ENCODE measurements at places on chromosomes 16 and 17.

DNA sequence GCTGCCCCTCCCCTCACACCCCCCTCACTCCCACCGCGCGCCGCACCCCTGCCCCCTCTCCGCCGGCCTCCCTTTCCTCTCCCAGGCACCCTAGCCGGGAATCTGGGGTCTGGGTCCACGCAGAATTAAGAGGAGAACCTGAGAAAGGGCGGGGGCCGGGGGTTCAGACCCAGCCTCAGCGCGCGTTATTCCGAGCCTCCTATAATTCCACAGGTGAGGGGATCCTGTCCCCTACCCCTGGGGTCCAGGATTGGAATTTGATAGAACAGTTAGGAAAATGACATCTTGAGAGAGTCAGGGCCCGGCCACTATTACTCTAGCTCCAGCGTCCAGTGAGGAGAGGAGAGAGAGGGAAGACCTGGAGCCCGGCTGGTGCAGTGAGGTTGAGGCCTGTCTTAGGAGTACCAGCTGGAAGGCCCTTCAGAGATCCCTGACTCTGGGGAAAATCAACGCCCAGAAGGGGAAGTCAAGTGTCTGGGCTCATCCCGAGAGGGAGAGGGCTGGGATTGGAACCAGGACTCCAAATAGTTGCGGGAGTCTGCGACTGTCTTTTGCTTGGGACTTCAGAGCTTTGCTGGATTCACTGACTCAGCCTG lies 17.3 kb downstream of the GRB7 start:
- no peak for DNase-seq

- no peak for DNase-seq
These were observed 26.0 kb downstream of the SNX29 start for GRCh38 chr16:12002447-12003006.

GRCh38 chr17:69506489-69506888 lies 92.0 kb downstream of the MAP2K6 start:
- peak; percentile 31 for DNase-seq

- no peak for DNase-seq
These were observed 834 bp downstream of the CDH8 start for GRCh38 chr16:62035115-62036092.

DNA sequence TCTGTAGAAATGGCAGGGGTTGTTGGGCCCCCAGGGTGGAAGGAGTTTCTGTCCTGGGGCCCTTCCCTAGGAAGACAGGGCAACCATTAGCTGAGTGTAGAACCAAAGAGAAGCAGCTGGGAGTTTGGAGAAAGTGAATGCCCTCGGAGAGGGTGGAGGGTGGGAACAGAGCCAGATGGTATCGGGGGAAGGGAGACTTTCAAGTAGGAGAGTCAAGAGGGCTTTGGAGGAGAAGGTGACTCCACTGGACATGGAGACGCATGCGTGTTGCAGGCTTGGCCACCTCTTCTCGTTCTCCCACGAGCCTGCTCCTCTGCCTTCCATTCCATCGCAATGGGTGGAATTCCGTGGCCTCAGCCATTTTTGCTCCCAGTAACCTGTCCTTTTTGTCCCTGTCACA lies 19.4 kb downstream of the SLC47A1 start:
- DNase-seq, result no peak

DNA sequence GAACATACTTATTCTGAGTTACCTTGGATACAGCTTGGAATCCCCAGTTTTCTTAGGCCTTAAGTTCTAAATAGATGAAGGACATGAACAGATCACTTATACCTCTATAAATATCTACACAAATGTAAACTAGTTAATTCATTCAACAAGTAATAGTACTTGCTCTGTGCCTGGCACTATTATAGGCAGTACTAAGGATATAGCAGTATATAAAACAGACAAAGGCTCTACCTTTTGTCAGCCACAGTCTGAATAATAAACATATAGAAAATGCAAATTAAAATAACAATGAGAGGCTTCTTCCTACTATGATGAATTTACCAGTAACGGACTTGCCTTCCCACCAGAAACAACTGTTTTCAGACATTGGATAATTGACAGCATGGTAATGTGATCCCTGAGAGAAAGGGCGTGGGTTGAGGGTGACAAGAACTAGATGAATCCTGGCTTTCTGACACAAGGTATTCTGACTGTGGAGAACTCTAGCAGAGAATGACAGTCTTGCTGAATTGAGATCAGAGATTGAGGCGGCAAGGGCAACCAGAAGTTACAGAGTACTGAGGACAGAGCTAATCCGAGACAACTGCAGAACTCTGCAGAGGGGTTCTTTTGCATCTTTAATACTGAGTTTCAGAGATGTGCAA lies 170.5 kb downstream of the TANC2 start:
- no peak for DNase-seq

- no peak for DNase-seq
These were observed 193.2 kb upstream of the MYOCD start for GRCh38 chr17:12472252-12473173.

DNA sequence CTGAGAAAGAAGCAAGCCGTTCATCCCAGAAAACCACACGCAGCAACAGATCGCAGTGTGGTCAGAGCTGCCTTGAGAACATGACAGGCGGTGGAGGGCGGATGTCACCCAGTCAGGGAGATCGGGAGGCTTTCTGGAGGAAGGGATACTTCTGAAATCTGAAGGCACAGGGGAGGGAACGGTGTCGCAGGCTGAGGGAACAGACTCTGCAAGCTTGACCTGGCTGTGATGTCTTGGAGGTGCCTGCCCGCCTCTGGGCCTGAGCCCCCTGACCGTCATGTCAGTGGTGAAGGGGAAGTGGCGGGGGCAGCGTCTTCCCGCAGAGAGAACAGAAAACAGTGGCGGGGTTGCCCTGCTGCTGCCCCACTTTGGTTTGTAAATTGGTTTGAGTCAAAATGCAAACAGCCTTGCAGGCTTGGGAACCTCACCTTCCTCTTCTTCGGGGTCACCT lies 8.1 kb upstream of the ATP2A3 start:
- no peak for DNase-seq

- DNase-seq, result no peak
These were observed 6.8 kb downstream of the KRT38 start for GRCh38 chr17:41434005-41434404.

DNA sequence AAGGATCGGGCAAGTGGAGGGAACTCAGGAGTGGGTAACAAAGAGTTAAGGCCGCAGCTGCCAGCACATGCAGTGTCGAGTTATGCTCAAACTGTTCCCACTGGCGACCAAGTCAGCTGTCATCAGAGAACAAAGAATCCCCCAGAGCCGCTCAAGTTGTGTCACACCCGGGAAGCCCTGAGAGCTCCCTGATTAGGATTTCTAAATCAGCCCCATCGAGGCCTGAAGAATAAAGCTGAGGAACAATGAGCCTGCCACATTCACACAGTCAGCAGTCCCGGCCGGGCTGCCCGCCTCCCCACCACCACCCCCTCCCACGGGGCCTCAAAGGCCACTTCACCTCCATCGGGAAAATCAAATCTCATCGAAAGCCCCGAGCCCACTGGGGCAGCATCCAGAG lies 84.5 kb downstream of the SOX9 start:
- no peak for DNase-seq

GRCh38 chr16:79598348-79599181 lies 2.0 kb downstream of the MAF start:
- DNase-seq, result no peak

- DNase-seq, result no peak
These were observed 16.3 kb downstream of the ABCC12 start for GRCh38 chr16:48139517-48139916.

- no peak for DNase-seq
These were observed 13.6 kb downstream of the CHD9 start for GRCh38 chr16:53068423-53068833.

DNA sequence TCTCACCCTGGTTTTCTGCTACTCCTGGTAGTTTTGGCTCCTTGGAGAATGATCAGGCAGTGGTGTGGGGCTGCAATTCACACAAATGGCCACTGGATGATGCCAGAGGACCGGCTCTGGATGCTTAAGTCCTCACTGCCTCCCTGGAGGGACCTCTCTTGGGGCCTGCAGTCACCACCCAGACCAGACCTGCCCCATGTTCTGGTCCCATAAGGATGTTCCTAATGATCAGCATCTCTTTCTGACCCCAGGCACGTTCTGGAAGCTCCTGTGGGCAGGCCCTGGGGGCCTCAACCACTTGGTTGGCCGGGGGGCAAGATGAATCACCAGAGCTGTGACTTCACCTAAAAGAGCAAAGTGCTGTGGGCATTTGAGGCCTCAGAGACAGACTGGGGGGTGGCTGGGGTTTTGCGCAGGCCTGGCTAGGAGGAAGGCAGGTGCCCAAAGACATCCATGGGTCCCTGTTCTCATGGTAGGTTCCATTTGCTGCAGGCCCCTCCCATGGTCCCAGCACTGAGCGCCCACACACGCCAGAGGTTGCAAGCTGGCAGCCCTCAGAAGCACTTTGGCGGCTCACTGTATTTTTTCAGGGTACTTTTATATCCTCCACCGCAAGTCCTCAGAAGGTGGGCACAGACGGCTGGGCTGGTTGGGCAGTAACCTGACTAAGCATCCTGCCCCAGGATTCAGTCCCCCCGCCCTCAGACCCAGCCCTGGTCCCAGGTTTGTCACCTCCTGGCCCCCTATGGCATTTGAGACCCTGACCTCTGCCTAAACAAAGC lies 53.2 kb downstream of the NT5M start:
- peak; percentile 86 for DNase-seq

GRCh38 chr17:27793906-27794569 lies 6.3 kb downstream of the NOS2 start:
- DNase-seq, result no peak

DNA sequence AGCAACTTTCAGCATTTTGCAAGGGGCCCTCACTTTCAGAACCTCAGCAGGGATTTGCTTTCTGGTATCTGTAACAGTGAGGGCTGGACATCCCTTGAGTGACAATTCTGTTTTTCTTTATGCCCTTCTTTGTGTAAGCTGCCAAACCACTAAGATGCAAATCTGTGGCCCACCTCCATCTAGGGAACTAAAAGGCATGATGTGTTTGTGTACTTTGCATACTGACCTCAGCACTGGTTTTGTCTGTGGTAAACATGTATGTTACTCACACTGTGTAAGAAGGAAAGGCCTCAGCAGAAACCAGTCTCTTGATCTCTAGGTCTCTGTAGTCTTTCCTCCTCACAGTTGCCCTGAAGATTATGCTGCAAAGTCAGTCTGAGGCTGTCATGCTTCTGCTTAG lies 396.6 kb upstream of the DYNLRB2 start:
- DNase-seq, result no peak

- DNase-seq, result no peak
These were observed 118.3 kb upstream of the EEF2KMT start for GRCh38 chr16:5215901-5216300.

GRCh38 chr17:78210111-78210510 lies 3.9 kb upstream of the BIRC5 start:
- DNase-seq, result no peak

- DNase-seq, result no peak
These were observed 594.4 kb downstream of the TOX3 start for GRCh38 chr16:51952500-51952899.

- no peak for DNase-seq
These were observed 90.5 kb downstream of the ADAMTS18 start for GRCh38 chr16:77344341-77344740.

- no peak for DNase-seq
These were observed 28.7 kb downstream of the UNK start for GRCh38 chr17:75813081-75814020.

GRCh38 chr17:41547921-41548843 lies 20.1 kb upstream of the KRT19 start:
- DNase-seq, result peak; percentile 95

- DNase-seq, result no peak
These were observed 4.9 kb downstream of the MT1F start for GRCh38 chr16:56662357-56663354.
